ENCODE measurements at places on chromosomes 1 and 21. TPM values are rescaled to one million over a fixed set of nuclear protein-coding genes. Genes with fewer than 3 reads are reported as not detected.

DNA sequence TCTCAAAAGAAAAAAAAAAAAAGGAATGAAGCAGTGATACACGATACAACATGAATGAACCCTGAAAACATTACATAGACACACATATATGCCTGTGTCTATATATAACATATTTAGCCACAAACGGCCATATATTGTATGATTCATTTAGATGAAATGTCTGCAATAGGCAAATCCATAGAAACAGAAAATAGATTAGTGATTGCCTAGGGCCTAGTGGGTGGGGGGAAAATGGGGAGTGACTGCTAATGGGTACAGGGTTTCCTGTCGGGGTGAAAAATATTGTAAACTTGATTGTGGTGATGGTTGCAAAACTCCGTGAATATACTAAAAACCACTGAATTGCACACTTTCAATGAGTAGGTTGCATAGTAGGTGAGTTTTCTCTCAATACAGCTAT, 6.0 kb upstream of the H6PD start:
- no peak for DNase-seq

- DNase-seq = no peak
Observed at GRCh38 chr1:176802316-176802715, 339.3 kb downstream of the PAPPA2 start.

GRCh38 chr1:75502776-75503175, 108.1 kb downstream of the SLC44A5 start:
- DNase-seq = peak; percentile 79

- no peak for DNase-seq
Observed at GRCh38 chr1:110310300-110310699, 28.9 kb upstream of the RBM15 start.

- no peak for DNase-seq
Observed at GRCh38 chr1:207025146-207025880, 7.2 kb downstream of the C1orf116 start.

EPHB2 gene
- total RNA-seq = 55.5 TPM

SELENBP1 gene
- 5.8 TPM for total RNA-seq

Measured in H4 (cell line).